MV-4-11 (cell line): ENCODE measurements at places on chromosomes 12 and 14.

DNA sequence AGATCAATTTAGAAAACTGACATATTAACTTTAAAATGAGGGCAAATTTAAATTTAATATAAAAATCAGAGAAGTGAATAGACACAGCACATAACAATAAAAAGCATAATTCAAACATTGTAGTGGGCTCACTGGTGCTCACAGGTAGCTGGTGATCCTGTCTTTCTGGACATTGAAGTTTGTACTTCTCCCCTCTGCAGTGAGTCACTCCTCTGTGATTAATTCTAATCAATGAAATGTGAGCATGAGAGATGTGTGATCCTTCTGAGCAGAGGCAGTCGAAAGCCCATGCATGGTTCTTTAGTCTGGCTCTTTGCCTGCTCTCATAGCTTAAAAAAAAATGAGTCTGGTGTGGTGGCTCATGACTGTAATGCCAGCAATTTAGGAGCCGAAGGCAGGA, 59.0 kb upstream of the RERGL start:
- no peak for DNase-seq

GRCh38 chr12:97745406-97746101, 282.9 kb downstream of the RMST start:
- DNase-seq = peak; percentile 96

- DNase-seq = no peak
Observed at GRCh38 chr14:74509587-74510222, 16.1 kb downstream of the ISCA2 start.

DNA sequence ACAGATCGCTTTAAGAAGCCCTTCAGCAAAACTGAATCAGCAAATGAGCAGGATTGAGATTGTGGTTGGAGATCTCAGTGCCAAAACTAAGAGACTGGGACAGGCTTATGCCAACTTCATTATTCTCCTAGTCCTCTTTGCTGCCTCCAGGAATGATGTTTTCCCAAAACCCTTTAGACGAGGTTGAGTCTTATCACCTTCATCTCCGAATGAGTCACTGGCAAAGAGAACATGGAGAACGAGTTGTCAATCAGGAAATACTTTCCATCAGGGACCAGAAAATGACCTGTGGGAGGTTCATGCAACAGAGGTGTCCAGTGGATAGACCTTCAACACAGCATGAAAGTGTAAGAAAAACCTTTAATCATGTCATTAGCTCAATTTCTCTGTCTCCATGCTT, 461.5 kb downstream of the RMST start:
- DNase-seq = no peak

GRCh38 chr14:93960108-93960475, 16.3 kb downstream of the ASB2 start:
- no peak for DNase-seq

DNA sequence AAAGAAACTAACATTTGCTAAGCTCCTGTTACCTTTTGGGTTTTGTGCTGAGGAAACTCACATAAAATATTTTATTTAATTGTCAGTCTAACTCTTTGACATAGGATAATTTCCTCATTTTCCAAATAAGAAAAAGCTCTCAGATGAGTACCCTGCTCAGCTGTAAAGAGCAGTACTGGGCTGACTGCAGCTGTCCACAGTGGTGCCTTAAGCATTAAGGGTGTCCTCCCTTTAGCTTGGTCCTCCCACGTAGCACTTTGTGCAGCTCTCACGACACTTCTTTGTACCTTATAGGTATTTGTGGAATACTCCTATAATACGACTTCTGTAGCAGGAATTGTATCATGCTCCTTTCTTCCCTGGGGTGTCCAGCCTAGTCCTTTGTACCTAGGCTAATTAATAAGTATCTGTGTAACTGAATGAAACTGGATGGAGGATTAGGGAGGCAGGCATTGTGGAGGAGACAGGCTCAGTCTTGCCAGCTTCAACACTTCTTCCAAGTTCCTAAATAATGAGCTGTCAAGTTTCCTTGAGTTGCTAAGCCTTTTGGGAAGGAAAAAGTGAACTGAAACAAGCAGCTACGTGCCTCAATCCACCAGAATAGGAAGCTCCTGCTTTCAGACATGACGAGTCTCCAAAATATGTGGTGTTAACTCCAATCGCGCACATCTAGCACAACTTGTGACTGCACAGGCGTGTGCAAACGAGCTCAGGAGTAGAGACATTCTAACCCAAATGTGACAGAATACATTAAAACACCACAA, 123.0 kb downstream of the SLC38A4 start:
- peak; percentile 93 for DNase-seq

GRCh38 chr14:54713379-54713778, 146.5 kb downstream of the SAMD4A start:
- DNase-seq = no peak

DNA sequence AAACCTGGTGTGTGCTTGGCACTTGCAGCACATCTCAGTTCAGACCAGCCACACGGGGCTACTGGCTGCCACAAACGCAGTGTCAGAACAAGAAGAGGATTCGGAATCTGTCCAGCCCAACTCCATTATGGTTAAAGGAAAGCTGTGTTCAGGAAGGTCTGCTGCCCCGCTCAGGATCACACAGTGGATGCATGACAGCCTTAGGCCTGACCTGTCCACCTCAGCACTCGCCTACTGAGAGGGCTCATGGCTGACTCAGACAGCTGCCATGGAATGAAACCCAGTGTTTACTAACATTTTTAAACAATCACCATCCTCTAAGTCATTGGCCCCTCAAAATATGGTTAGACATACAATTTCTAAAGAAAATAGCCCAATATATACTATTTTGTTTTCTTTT, 5.6 kb upstream of the NIN start:
- no peak for DNase-seq

DNA sequence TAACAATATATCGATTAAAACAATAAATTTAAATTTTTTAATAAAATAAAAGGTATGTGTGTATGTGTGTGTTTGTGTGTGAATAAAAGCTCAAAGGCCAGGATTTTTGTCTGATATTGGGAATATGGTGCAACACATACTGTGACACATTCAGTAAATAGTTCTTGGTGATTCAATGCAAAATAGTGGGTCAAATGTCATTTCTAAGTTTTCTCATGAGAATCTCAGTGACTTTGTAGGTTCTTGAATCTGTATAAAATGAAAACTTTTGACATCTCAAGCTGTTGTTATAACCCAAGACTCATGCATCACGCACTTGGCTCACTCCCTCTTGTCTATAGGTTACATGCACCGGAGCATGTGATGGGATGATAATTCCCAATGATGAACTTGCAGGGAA, 16.2 kb upstream of the MED6 start:
- no peak for DNase-seq

DNA sequence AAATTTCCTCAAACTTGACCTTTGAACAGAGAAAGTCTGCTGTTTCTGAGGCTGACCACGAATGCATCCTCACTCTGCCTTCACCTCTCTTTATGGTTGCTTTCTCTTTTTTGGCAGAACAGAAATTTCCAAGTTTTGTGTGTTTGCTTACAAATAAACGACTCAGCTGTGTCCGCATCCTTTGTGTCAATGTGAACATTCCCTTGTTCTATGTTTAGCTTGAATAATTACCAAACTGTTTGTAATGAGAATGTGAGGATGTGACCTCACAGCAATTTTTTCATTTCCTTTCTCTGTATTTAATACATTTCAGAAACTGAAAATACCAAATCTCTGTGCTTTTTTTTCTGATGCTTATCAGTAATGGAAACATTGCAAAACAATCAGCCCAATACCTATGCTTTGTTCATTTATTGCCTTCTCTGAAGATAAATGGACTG, 410.9 kb downstream of the EGLN3 start:
- DNase-seq = no peak

- DNase-seq = no peak
Observed at GRCh38 chr12:113041560-113041959, 15.0 kb upstream of the DTX1 start.

- DNase-seq = no peak
Observed at GRCh38 chr12:40953076-40953475, 235.0 kb upstream of the PDZRN4 start.

GRCh38 chr14:55212634-55213033, 21.2 kb upstream of the DLGAP5 start:
- DNase-seq = no peak

GRCh38 chr12:6786416-6787094, 2.8 kb upstream of the CD4 start:
- no peak for DNase-seq

- DNase-seq = no peak
Observed at GRCh38 chr12:5874514-5874913, 70.5 kb downstream of the ANO2 start.

DNA sequence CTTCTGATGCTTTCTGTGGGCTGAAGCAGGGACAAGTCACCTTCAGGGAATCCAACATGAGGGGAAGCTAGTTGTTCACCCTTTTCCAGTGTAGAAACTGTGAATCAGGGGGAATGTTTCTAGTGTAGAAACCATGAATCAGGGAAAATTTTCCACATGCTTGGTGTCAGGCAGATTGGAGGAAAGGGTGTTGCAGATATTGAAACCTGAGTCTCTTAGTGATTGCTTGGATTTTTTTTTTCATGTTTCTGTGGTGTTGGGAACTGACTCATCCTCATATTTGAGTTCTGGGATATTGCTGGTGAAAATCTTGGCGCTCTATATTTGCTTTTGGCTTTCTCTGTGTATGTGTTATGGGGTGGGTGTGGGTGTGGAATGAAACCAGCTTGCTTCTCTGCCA, 144.5 kb upstream of the FBXO33 start:
- no peak for DNase-seq

- DNase-seq = peak; percentile 64
Observed at GRCh38 chr12:11581179-11581755, 68.2 kb upstream of the ETV6 start.

GRCh38 chr14:53541411-53541810, 388.3 kb upstream of the DDHD1 start:
- no peak for DNase-seq

GRCh38 chr12:109277899-109278762, 31.0 kb downstream of the FOXN4 start:
- peak; percentile 25 for DNase-seq

GRCh38 chr12:1660304-1661187, 30.3 kb upstream of the ADIPOR2 start:
- DNase-seq = peak; percentile 21

- DNase-seq = no peak
Observed at GRCh38 chr12:91655966-91656365, 473.3 kb upstream of the DCN start.

GRCh38 chr14:71625891-71626701, 306.1 kb upstream of the RGS6 start:
- DNase-seq = no peak

GRCh38 chr12:125169870-125170269, 104.6 kb downstream of the AACS start:
- no peak for DNase-seq

DNA sequence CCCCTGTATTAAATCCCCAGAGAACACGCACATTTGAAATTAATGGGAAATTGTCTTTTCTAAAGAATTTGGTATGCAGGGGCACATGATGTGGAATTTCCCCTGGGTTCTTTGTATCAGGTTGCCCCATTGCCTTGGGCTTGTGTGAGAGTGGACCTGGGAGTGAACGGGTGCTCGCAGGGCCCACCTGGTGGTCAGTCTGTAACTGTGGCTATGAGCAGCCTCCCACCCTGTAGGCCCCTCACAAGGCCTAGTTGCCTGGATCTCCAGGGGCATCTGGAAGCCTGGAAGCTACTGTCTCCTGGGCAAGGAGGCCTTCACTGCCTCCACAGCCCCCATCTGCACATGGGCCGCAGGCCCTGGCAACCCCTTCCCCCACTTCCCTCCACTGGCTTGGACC, 96.7 kb downstream of the SLC25A47 start:
- no peak for DNase-seq

- no peak for DNase-seq
Observed at GRCh38 chr14:105508069-105508468, 17.0 kb downstream of the TEDC1 start.

DNA sequence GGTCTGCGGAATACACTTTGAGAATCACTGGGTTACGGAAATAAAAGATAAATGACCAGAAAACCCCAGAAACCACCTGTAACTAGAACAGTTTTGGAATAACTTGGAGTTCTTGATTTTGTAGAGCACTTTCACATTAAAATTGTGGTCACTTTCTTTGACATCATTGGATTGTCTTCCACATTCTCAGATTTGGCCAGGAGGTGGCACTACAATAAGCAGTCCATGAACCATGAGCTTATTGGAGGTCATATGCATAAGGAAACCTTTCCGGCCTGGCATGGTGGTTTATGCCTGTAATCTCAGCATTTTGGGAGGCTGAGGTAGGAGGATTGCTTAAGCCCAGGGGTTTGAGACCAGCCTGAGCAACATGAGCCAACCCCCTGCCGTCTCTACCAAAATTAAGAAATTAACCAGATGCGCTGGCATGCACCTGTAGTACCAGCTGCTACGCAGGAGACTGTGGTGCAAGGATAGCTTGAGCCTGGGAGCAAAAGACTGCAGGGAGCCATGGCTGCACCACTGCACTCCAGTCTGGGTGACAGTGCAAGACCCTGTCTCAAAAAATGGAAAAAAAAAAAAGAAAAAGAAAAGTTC, 107.7 kb upstream of the CAND1 start:
- peak; percentile 31 for DNase-seq

DNA sequence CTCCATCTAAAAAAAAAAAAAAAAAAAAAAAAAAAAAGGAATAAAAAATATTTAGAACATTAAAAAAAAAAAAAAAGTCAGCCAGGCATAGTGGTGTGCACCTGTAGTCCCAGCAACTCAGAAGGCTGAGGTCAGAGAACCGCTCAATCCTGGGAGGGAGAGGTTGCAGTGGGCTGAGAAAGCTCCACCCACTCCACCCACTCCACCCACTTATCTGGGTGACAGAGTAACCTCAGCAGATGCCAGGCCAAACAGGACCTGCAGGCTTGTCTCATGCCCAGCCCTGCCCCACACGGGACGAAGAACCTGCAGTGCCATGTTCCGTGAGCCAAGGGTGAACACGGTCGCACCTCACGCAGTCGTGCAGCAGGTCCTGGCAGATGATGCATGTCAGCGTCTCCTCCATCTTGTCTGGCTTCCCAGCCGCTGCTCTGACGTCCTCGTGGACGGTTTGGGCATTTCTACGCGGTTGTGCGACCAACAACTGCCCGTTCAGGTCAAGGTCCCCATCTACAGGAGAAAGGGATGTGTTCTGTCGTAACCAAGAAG, 28.6 kb downstream of the CHFR start:
- DNase-seq = no peak

GRCh38 chr14:31336646-31337045, 83.7 kb downstream of the HEATR5A start:
- peak; percentile 89 for DNase-seq

- no peak for DNase-seq
Observed at GRCh38 chr14:82070040-82070439, 536.4 kb upstream of the SEL1L start.

GRCh38 chr12:51870504-51870903, 17.4 kb upstream of the ANKRD33 start:
- peak; percentile 2 for DNase-seq

- no peak for DNase-seq
Observed at GRCh38 chr12:85740186-85740585, 96.0 kb downstream of the RASSF9 start.

GRCh38 chr12:54197010-54197409, 8.2 kb upstream of the SMUG1 start:
- DNase-seq = no peak

GRCh38 chr14:104293851-104294627, 155.7 kb downstream of the KIF26A start:
- DNase-seq = no peak

GRCh38 chr14:75430116-75430515, 2.3 kb downstream of the JDP2 start:
- no peak for DNase-seq
